CD4-positive, alpha-beta T cell treated with Interleukin-12 subunit alpha and Interleukin-12 subunit beta, for 1 hour (primary cell): ENCODE measurements at places on chromosomes 1 and 21.

DNA sequence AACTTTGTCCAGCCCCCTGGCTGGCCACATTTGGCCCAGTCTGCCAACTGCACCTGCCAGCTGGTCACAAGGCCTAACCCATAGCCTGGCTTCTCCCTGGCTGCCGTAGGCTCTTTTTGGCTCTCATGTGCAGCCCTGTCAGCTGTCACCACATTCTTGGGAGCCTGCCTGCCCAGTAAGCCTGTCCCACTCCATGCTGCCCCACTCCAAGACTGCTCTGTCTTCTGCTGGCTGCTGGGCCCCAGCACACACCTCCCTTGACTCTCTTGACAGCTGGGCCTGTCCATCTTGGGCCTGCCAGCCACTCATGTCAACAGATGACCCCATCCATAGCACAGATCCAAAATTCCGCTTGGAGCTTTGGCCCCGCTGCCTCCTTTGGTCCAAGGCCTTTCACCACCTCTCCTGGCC, 74.3 kb upstream of the EDN2 start:
- DNase-seq = no peak

DNA sequence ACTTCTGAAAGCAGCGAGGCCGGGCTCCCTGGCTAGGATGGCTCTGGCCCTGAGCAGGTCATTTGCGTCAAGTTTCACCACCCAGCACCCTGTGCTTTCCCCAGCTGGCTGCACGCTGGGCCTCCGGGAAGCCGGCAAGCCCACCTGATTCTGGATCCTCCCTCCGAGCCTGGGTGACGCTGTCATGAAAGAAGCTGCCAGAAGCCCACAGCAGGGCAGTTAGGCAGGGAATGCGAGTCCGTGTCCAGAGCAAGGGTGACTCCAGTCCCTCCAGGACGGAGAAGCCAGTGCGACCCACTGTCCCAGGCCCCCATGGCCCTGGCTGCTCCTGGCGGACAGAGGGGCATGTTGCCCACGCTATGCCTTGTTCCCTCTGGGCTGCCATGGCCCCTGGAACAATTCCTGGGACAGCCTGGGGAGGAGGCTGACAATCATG, 44.4 kb upstream of the PCBP3 start:
- DNase-seq = no peak

- no peak for DNase-seq
These were observed 21.2 kb upstream of the TSPAN1 start for GRCh38 chr1:46153732-46154131.

- no peak for DNase-seq
These were observed 3.4 kb upstream of the FAM131C start for GRCh38 chr1:16076865-16077238.

DNA sequence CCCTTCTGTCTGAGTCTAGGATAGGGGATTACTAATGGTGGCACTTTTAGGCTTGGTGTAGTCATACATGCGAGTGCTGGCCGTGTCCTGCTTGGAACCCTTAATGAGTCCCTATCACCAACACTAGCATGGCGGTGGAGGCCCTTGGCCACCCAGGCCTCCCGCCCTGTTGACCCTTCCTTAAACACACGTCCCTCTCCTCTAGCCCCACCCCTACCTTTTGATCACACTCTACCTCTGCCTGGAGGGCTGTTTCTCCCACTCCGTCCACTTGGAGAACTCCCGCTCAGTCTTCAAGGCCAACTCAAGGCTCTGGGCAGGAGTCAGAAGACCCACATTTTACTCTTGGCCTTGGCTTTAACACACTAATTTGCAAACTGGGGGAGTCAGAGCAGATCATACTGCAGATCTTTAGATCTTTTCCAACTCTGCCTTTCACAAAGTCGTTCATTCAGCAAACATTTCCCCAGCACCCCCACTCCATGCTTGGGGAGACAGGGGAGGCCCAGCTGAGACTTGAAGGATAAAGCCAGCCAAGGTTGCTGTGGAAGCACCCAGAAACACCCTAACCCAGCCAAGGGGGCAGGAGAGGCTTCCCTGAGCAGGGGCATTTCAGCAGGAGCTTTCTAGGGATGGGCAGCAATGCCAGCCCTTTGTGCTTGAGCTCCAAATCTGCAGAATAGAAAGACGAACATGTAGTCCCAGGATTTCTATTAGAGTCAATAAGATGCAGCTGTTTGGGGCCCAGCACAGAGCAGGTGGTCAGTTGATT, 1.9 kb downstream of the PODN start:
- no peak for DNase-seq

DNA sequence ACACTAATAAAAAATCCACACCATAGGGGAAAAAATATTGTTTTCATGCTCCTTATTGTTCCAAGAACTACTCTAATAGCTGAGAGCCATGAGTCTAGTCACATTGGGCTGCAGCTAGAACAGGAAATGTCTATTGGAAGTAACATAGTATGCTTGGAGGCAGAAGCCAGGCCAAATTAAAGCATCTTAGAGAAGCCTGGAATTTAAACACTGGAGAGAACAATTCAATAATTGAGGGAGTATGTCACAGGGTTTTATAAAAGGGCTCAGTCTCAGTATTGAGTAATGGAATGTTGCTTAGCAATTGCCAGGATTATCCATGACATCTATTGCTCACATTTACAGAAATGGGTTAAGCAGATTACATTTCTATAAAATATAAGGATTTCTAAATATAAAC, 471.3 kb downstream of the LMO4 start:
- DNase-seq = no peak

- DNase-seq = no peak
These were observed 262.5 kb downstream of the HHAT start for GRCh38 chr1:210591214-210591613.
